T-helper 1 cell (primary cell): ENCODE measurements at places on chromosomes 3 and 15.

DNA sequence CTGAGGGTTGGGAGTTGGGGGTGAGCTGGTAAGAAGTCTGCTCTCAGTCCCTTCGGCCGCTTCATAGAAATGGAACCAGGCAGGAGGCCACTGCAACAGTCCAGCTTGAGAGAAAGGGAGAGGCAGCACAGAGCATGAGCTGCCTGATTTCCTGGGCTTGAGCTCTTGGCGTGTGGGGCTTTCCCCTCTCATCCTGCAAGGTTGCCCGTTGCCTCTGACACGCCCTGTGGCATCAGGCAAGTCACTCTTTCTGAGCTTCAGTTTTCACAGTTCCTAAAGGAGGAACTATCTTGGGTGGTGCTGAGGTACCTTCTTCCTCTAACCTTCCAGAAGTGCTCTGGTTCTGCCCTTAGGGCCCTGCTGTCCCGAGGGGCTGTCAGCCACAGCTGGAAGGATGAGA, 4.9 kb downstream of the MESP2 start:
- no peak for DNase-seq

- no peak for DNase-seq
These were observed 133.6 kb downstream of the TJP1 start for GRCh38 chr15:29688506-29689286.

DNA sequence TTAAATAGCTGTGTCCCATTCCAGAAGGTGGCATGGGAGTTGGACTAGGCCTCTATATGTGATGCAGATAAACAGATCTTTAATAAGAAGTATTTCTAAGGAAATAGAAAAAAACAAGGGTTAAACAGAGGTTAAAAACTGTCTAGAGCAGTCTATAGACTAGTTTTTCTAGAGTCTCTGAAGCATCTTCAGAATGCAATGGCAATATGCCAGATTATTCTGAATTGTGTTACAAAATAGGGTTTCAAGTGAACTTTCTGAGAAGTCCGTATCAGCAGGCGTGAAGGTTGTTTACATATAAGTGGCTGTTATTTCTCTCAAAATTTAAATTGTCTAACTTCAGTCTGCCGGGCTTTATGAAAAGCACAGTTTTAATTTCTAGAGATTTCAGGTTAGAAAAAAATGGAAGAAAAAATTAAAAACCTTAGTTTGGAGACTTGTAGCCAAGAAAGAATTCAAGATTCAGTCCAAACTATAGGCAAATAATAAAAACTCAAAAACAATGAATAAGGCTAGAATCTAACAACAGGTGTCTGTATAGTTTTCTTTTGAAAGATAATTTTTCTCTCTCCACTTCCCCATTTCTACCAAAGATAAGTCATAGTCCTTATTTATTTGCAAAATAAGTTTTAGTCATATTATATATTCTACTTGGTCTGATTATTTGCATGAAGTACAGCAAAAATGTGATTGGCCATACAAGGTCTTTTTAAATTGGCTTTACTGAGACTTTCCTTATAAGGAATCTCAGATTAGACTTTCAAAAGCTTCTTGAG, 55.2 kb downstream of the OSTN start:
- DNase-seq: no peak

GRCh38 chr3:66076861-66077470, 38.2 kb upstream of the MAGI1 start:
- DNase-seq: no peak

- DNase-seq: no peak
These were observed 81.7 kb upstream of the NPHP3 start for GRCh38 chr3:132803889-132804288.

DNA sequence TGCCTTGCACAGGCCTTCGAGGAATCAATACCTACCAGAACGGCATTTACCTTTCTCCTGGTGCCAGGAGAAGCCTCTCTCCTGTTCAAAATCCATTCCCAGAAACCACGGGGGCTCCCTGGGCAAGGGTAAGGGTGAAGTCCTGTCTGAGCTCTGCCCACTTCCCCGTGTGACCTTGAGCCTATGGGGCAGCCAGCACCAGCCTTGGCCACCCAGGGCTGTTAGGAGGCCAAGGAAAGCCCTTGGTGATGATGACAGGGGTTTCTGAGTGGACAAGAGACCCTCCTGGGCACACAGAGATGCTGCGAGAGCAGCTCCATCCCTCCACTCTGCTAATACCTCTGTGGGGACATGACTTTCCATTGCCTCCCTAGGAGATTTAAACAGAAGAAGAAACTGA, 5.9 kb downstream of the SCN5A start:
- DNase-seq: no peak

DNA sequence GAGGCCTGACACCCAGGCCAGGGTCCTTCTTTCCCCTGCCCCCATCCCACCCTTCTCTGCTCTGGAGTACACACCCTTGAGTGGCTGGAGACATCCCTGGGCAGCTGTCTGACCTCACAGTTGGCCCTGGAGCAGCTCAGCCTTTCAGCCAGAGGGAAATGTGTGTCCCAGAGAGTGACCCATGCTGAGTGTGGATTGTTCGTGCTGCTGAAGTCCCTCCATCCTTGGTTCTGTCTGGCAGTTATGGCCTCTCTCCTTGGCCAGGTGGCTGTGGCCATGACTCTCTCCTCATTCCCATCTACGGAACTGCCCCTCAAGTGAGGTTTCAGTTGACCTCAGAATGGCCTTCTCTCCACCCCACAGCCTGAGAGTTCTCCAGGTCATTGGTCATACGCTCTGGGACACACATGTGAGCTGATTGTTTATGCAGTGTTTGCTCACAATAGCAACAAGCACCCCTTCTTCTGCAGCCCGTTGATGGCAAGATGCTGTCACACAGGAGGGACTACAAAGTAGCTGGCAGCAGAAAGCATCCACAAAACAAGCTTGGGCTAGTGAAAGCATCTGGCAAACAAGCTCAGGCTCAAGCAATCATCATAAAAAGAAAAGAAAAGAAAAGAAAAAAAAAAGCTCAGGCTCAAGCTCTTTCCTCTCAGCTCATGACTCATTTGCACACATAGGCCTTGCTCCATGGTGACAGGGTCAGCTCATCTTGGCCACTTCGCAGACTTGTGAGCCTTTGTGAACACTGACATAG, 55.3 kb upstream of the ITGA11 start:
- DNase-seq: no peak

DNA sequence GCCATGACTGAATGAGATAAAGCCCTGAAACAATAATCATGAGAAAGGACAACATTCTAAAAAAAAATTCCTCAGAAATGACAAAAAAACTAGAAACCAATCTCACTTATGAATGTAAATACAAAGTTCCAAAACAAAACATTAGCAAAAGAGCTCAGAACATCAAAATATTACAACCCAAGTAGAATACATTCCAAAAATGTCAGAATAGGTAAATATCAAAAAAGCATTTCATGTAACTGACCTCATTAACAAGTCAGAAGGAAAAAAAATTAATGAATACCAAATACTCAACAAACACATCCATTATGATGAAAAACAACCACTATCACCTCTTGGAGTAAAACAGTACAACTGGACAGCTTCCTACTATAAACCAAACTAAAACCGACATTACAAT, 93.1 kb downstream of the DLG1 start:
- no peak for DNase-seq

- no peak for DNase-seq
These were observed 9.2 kb downstream of the BTBD1 start for GRCh38 chr15:83057696-83058376.

DNA sequence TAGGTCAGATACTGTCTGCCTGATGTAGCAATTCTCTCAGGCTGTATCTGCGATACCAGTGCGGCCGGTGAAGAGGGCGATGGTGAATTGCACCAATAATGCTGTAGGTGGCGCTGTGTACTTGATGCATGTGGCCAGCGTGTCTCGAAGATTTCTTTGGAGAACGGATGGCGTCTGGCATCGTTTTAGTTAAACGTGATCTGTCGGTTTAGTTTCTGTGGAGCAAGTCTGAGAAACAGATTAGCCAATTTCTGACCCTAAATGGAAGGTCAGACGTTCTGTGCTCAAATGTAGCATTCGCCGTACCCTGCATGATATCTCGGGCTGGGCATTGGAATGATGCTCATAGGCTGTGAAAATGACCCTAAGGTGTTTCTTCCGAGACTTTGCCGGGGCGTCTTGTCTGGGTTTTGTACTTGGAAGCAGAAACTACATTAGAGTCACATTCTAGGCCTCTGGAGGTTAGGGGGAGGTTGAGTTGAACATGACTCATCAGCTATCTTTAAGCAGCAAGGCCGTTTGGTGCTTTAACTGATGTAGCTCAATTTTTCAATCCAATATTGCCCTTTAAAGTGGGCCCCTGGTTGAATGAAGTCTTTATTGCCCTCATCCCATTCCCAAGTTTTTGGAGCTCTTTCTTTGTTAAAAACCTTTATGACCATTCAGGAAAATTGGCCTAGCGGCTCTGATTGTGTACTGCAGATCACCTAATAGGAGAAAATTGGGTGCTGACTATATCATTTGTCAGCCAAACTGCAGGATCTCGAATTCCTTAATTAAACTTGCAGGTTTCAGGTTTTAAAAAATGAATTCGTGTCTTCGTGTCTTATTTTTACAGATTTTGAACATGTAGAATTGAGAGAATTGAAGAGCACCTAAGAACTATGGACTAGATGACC, 80.0 kb downstream of the SQOR start:
- peak; percentile 26 for DNase-seq

DNA sequence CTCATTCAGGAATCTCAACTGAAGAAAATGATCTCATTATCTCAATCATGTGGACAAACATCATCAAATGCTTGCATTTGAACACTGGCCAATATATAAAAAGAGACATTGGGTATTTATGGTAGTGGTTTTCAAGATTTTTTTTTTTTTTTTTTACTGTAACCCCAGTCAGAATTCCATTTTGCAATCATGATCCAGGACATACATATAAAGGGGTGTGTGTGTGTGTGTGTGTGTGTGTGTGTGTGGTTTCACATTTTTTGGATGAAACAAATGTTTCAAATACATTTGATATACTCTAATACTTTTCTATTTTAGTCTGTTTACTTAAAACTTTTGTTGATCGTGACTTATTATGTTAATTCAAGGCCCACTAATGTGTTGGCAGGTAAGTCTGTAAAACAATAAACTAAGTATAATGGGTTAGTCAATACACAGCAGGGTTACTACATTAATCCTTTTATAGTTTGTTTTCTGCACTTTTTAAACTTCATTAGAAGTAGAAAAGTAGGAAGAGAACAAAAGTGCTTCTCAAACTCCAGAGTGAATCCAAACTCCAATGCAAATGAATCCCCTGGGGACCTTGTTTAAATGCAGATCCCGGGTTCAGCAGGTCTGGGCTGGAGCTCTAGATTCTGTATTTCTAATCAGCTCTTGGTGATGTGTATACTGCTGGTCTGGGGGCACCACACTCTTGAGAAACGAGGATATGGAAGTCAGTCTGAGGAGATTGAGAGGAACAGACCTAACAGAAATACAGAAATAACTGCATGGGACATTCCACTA, 17.6 kb downstream of the THRB start:
- DNase-seq: no peak
